ENCODE measurements at places on chromosomes 3 and 15.

- DNase-seq = no peak
Measured at GRCh38 chr15:89130201-89130600, 41.9 kb downstream of the ABHD2 start.

GRCh38 chr15:92947071-92947730, 47.1 kb downstream of the CHD2 start:
- DNase-seq = no peak

DNA sequence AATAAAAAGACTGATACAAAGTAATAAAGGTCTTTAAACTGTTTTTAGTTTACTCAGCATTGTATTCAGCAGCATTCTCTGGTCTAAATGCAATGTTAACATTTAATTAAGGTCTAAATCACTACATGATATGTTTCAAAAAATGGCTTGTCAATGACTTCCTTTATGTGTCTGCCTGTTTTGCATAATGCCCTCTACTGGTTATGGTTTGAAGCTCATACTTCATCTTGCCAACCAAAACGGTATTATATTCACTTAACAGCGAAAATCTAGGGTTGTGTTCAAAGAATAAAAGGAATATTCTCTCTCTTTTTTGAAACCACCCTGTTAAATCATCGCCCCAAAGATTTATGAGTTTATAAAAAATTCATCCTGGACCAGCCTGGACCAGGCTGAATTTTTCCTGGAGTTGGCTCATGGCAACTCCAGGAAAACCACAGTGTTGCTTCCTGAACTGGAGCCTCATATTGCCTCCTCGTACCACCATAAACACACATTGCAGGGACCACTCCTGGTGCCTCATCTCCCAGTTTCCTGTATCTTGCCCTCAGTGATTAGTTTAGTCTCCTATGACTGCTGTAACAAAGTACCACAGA, 6.7 kb upstream of the NCEH1 start:
- DNase-seq = no peak

- no peak for DNase-seq
Measured at GRCh38 chr3:165133188-165133899, 55.0 kb upstream of the SI start.

GRCh38 chr3:159252772-159253384, 451.0 kb downstream of the MFSD1 start:
- no peak for DNase-seq

DNA sequence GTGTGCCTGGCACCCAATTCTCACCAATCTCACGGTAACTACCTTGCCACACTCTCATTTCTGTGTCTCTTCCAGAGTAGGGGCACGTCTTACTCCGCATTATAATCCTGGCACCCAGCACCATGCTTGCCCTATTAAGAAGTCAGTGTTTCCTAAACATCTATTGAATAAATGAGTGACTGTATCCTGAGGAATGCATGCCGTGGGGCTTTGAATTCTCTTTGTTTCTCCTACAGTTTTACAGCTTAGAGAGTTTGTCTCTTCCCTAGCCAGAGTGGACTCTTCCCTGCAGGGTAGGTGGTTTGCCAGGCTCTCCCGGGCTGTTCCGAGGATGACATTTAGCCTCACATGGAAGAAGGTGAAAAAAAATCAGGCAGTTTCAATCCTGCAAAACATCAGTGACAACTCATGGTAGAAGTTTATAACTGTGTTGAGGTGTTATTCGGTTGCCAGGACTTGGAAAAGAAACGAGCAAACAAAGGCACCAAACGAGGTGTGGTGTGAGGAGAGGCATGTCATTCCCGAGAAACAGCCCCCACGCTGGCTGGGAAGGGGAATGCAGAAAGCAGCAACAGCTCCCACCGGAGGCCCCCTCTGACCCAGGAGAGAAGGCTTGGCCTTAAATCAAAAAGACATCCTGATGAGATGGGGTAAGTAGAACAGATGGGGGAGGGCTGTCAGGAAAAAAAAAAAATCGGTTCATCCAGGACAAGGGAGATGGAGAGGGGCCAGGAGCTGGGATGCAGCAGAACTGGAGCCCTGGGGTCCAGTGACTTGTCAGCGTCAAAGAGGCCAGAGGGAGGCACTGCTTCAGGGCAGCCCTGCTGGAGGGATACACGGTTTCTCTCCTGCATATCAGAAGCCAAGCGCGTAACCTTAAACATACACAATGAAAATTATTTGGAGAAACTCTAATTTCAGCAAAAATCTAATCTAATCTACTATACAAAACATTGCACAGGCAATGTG, 168.4 kb upstream of the ARRDC4 start:
- DNase-seq = no peak
